ENCODE measurements at places on chromosomes 1 and 21.

- no peak for DNase-seq
These were observed 602.7 kb upstream of the CHRM3 start for GRCh38 chr1:238783633-238784032.

DNA sequence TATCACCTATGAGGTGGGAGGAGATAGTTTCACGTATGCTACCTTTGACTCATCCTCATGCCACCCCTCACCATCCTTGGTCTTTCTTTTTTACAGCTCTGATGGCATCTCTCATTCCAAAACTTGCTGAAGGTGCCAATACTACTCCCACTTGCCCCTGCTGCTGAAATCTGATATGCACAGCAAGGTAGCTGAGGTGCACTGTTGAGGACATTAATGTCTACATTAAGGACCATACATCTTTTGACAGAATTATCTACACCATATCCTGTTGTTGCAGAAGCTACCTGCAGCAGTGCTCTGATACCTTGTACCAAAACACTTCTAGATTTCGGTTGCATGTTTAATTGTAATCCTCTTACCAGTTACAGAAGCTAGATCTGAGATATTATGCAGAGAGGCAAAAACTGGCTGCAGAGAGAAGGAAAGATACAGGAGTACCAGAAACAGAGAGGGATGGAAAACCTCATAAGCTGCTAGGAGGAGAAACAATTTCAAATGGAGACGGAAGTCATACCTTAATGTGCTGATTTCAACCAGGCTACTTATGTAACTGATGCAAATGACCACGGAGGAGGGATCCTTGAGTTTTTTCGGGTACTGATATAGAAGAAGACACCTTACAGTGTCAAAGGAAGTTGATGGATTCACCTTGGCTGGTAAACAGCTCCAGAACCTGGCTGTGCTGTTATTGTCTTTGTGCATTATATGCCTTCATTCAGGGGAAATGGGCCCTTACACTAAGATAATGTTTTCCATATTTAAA lies 19.3 kb upstream of the PTPRC start:
- DNase-seq, result no peak

- no peak for DNase-seq
These were observed 28.1 kb downstream of the PDE9A start for GRCh38 chr21:42681296-42682206.

DNA sequence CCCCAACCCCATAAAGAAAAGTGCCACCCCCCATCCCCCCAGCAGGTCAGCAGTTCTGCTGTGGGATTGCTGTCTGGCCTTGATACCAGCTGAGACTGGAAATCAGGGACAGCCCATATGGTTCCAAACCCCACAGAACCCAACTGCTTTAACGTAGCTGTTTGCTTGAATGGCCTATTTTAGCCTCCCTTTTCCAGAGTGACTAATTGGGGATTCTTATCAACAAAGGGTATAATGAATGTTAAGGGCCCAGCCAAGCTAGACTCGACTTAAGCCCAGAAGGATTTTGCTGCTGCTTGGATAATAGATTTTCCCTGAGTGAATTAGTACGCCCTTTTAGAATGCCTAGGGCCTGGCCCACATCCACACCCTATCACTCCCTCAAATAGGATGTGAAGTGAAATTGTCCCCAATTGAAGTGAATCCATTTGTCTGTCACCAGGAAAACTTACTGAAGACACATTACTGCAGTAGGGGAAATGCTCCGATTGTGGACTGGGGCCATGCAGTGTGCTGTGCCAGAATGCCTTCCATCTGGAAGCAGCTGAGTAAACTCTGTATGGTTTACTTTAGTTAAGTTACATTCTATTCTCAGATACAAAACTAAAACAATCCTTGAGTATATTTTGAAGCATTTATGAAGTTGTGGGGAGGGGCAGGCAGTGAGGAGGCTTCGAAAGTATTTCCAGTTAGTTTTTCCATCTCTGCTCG lies 156.9 kb downstream of the DHRS3 start:
- DNase-seq, result no peak

GRCh38 chr1:89953131-89953626 lies 41.7 kb upstream of the ZNF326 start:
- peak; percentile 42 for DNase-seq

GRCh38 chr1:2973601-2974593 lies 47.4 kb upstream of the ACTRT2 start:
- no peak for DNase-seq

All from activated naive CD8-positive, alpha-beta T cell treated with anti-CD3 and anti-CD28 coated beads, Interleukin-2, amount 50 U/mL, for 24 hours (primary cell).